ENCODE measurements at places on chromosomes 7 and 10.
A peak's percentile ranks its signal among the peaks of the same experiment; 100 is the strongest.

DNA sequence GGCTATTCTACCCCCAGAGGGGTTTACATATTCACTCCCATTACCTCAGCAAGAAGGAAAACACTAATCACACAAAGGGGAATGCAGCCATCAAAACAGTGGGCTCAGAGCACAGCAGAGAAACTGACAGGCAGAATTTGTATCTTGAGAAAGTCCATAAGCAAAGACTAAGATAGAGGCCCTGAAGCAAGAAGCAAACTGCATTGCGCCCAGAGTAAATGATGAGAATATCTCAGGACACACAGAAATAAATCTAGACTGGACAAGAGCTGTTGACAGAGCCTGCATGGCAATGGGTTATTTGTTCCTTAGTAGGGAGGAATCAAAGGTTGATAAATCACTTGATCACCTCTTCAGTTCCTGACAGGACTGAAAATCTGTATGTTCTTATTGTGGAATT is 440.7 kb upstream of the CELF2 start:
- DNase-seq, result no peak

DNA sequence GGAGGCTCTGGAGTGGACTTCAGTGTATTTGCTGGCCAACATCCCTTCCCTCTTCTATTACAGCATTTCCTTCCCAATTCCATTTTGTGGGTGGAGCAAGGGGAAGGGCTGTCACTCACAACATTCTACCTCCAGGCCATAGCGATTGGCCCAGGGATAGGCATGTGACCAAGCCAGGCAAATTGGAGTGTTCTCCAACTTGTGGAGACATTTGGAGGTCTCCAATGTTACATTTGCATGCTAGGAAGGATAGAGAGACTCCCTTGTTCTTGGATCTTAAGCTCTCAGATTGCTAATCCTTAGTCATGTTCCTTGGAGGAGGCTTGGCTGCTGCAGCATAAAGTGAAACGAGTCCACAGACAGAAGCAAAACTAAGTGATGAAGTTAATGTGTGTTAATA is 95.6 kb upstream of the KIF5B start:
- DNase-seq, result no peak

- no peak for DNase-seq
Measured at GRCh38 chr7:14233076-14233867, 243.8 kb upstream of the ETV1 start.

- DNase-seq, result no peak
Measured at GRCh38 chr7:37420946-37421695, 27.5 kb downstream of the ELMO1 start.

DNA sequence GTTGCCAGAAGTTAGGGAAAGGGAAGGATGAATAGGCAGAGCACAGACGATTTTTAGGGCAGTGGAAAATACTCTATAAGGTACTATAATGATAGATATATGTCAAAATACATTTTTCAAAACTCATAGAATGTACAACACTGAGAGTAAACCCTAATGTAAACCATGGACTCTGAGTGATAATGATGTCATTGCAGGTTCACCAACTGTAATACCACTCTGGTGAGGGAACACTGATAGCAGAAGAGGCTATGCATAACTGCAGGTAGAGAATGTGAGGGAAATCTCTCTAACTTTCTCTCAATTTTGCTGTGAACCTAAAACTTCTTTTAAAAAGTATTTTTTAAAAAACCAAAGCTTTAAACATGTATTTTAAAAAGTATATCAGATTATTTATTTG is 22.1 kb downstream of the POT1 start:
- no peak for DNase-seq

- no peak for DNase-seq
Measured at GRCh38 chr10:33612551-33612950, 278.1 kb upstream of the NRP1 start.

GRCh38 chr10:51244748-51245490 is 170.6 kb downstream of the PRKG1 start:
- no peak for DNase-seq

DNA sequence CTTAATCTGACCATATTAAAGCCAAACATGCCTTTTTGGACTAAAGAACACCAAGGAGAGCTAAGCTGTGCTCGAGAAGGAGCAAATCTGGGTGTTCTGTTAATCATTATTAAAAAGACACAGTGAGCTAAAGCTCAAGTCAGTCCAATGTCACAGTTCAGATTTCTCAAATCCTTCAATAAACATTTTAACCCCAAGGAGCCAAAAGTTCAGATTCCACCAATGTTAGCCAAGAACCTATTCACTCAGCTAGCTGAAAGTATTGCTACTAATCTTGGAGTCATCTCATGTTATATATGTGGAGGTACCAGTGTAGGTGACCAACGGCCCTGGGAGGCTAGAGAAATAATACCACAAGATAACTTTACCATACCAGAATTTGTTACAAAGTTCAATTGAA is 14.5 kb upstream of the ZNF33B start:
- DNase-seq, result no peak

- DNase-seq, result no peak
Measured at GRCh38 chr7:83267141-83267631, 104.5 kb upstream of the PCLO start.

DNA sequence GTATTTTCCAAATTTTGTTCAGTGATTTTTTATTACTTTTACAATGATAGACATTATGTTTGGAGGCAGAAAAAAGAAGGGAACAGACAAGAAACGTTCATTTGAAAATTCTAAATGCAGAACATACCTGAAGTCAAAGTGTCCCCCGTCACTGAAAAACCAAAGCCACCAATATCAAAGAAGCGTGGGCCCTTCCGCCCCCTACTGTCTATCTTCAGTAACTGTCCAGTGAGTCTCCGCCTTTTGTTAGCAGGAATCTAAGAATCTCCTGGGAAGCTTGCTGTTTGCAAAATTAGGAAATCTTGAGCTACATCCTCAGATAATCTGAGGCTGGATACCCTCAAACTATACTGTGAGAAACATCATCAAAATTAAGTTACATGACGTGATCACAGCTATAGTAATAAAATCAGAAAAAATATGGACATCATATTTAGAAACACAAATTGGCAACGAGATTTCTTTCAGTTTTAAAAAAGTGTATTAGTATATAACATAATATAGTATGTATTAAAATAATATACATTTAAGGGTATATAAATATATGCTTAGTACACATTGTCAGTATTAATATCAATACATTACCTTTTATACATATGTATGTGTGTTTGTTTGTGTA is 169.3 kb upstream of the AKR1E2 start:
- DNase-seq, result peak; percentile 50

GRCh38 chr7:15457990-15458955 is 103.5 kb downstream of the AGMO start:
- DNase-seq, result no peak

GRCh38 chr10:23341004-23341403 is 3.6 kb downstream of the C10orf67 start:
- DNase-seq, result no peak

GRCh38 chr10:77363210-77363609 is 274.4 kb downstream of the KCNMA1 start:
- no peak for DNase-seq

- no peak for DNase-seq
Measured at GRCh38 chr10:86958116-86958900, at the start of gene SNCG. TSS of gene SNCG (plus strand) at chr10:86958599. CDS start at chr10:86958698, 99 bp downstream.

- DNase-seq, result no peak
Measured at GRCh38 chr10:17907641-17908040, 44.1 kb upstream of the SLC39A12 start.

DNA sequence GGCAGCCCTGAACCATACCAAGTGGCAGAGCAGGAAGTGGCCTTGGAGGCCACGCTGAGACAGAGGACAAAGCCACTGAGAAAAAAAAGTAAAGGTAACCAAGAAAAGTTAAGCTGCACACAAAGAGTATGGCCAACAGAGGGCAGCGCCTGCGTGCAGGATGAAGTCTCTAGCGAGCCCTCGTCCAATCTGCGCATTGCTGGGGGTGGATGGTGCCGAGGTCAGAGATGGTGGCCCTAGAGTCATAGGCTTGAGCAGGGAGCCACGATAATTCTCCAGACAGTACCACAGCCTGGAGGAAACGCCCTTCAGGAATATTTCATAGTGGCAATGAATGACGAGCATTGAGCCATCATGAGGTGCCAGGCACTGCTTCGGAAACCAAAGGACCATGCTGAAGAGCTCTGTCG is 9.7 kb downstream of the ATP6V0E2 start:
- no peak for DNase-seq

DNA sequence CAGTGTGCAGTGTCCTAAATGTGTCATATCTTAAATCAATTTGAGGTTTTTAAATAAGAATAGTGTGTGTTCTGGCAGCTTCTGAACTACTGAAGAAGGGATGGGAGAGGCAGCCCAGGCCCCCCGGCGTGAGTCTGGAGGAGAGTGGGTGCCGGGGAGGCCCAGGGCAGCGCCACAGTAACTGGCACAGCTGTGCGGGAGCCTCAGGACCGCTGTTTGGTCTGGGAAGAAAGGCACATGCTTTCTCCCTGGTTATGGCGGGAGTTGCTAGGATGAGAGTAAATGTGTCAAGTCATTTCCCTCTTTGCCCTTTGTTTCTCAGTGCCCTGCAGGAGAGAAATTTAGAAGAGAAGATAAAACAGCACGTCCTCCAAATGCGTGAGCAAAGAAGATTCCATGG is 31.9 kb upstream of the PWWP2B start:
- DNase-seq, result no peak

- no peak for DNase-seq
Measured at GRCh38 chr7:158649279-158649678, 55.3 kb downstream of the NCAPG2 start.

GRCh38 chr10:21807180-21807579 is 196.3 kb downstream of the DNAJC1 start:
- no peak for DNase-seq

DNA sequence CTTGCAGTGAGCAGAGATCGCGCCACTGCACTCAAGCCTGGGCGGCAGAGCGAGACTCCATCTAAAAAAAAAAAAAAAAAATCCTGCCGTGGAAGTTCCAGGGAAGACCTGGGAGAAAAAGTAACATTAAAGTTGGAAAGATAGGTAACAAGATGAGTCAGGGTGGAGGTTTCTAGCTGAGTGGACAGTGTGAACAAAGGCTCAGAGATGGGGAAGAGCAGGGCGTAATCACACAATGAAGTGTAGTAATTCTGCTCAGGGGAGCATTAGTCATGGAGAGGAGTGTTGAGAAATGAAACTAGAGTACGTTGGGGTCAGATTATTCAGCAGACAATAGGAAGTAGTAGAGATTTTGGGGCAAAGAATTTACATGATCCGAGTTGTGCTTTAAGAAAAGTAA is 21.6 kb upstream of the WASL start:
- no peak for DNase-seq

DNA sequence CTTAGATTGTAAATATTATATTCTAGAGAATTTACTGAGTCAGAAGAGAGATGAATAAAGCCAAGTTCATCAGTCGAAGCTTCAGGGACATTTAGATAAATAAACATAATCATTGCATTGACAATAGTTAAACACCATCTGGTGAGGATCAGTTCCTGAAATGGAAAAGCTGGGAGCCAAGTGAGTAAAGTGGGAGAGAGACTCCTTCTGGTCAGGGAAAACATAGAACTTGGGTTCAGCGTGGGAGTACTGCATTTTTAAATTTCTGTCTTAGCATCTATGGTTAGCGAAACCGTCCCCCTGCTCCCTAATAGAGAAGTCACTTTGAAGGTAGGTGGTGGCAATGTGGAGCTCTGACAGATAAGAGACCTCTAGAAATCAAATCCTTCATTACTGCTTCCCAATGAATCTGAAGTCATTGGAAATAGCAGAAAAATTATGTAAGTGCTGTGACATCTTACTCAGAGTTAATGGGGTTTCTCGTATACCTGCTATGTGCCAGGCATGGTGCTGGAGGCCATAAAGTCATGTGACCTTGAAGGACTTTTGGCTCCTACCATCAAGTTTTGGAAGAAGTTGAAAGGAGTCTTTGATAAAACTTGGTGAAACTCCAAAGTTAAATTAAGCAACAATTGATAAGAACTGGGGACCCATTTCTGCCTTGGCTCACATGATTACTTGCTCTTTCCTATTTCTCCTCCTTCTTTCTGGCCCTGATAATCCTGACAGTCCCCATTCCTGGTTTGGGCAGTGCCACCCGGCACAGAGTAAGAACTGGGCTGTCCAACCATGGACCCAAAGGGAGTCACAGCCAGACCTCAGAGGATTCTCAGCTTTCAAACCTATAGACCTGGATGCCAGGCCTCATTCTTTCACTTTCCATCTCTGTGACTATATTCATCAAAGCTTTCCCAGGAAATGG is 211.2 kb downstream of the C7orf25 start:
- no peak for DNase-seq

DNA sequence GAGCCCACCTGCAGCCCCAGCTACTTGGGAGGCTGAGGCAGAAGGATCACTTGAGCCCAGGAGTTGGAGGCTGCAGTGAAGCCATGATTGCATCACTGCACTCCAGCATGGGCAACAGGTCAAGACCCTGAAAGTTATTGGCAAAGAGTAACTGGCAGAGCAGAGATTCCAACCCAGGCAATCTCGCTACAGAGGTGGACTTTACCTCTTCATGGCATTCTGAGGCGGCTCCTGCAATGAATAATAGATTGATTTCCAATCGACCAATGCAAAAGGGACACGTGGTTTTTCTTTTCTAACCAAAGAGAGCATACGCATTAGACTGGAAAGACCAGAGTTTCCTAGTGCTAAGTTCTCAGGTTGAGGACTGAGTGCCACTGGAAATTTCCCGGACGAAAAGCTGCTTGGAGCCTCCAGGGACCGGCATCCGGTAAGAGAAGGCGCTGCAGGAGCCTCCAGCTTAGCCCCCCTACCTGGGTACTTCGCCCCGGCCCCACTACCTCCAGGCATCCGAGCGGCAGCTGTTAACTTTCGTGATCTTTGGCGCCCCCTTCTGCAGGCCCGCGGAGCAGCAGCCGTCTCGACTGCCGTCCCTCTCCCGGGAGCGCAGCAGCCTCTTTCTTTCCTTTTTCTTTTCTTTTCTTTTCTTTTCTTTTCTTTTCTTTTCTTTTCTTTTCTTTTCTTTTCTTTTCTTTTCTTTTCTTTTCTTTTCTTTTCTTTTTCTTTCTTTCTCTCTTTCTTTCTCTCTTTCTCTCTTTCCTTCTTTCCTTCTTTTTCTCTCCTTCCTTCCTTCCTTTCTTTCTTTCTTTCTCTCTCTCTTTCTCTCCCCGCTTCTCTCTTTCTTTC is 4.1 kb downstream of the MBLAC1 start:
- DNase-seq, result peak; percentile 74

GRCh38 chr7:48611993-48612392 is 312.4 kb upstream of the CDC14C start:
- no peak for DNase-seq

DNA sequence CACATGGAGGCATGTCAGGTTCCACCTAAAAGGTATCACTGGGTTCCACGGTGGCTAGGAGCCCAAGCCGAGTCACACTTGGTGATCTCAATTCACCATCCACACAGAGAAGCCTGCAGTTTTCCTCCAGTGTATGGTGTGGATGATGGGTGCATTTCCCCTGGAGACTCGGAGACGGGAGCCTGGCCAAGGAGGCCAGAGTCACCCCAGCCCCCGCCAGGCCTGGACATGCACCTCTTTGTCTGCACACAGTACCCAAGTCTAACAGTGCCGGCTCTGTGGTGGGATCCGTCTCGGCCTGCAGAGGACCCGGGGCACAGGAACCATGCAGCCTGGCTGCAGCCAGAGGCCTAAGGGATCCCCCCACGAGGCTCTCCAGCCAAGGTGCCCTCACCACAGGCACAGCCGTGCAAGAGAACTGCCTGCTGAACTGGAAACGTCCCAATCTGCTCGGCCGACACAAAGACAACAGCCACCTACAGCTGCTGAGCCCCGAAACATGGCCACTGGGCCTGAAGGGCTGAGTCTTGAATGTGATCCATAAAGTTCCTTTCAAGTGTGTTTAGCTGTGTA is 75.2 kb downstream of the DIP2C start:
- DNase-seq, result no peak

Data from activated CD4-positive, alpha-beta T cell treated with anti-CD3 and anti-CD28 coated beads, Interleukin-2, amount 50 U/mL, for 24 hours (primary cell).